Liver (tissue), 10 donors: ENCODE measurements at places on chromosomes 6 and 20. TPM values are rescaled to one million over a fixed set of nuclear protein-coding genes. Genes with fewer than 3 reads are reported as not detected.

DNA sequence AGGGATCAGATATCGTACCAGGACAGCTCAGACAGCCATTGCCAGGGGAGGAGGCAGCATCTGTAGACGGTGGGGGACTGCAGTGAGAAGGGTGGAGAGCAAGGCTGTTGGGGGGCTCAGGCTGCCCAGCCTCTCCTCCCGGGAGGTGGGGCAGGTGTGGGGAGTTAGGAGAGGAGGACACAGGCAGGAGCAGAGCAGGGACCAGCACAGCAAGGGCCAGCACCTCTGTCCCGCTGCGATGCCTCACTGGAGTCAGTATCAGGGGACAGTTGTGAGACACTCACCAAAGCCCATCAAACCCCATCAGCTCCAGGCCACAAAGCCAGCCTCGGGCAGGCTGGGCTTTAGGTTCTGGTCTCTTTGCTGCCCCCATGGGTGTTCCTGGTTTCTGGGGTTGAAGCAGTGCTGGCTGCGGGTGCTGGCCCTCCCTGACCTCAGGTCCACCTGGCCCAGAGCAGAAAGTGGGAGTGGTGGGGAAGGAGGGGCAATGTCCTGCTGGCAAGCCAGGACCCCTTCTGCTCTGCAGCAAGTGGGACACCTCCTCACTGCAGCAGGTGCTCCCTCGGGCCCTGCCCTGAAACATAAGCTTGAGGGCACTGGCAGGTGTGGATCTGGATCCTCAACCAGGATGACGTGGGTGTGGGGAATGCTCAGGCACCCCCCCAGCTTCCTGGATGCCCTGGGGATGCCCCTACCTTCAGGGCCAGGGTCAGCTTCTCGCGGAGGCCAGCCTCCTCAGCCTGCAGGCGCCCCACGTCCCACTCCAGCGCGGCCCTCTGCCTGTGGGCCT is 83.4 kb downstream of the GINS1 start:
- DNase-seq: no peak

GRCh38 chr6:68013780-68014515 is 621.1 kb upstream of the ADGRB3 start:
- no peak for DNase-seq

- DNase-seq: no peak
These were observed 527.7 kb downstream of the ADGRB3 start for GRCh38 chr6:69162811-69163210.

DNA sequence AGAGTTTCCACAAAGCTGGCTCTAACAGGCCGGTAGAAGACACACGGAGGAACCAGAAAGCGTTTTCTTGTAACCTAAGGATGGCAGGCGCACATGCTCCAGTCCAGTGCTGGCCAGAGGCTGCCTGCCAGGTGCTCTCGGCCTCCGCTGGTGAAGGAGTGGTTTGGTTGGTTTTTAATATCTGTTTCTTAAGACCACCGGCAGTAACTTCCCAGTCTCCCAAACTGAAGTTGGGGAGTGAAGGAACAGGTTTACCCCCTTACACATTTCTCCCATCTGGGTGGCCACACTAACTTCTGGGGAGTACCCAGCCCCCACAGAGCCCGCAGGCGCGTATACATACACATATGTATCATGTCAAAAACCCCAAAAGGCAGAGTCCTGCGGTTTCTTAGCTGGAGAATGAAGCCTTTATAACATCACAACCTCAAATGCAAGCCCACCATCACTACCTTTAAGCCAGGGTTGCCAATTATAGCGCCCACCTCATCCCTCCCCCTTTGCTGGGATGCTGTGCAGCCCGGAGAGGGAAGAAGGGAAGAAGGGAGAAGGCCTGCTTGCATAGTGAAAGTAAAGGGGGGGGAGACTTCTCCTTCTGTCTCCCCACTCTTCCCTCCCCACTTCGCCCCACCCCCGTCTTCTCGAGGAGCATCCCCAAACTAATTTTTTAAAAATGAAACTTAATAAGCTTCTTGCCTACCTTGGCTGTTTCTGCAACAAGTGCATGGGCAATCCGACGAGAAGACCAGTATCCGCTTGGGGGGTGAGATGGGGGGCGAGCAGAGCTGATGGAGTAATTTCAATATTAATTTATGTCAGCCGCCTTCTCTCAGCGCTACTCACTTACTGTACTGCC is 1.0 kb downstream of the TRERF1 start:
- DNase-seq: no peak

DNA sequence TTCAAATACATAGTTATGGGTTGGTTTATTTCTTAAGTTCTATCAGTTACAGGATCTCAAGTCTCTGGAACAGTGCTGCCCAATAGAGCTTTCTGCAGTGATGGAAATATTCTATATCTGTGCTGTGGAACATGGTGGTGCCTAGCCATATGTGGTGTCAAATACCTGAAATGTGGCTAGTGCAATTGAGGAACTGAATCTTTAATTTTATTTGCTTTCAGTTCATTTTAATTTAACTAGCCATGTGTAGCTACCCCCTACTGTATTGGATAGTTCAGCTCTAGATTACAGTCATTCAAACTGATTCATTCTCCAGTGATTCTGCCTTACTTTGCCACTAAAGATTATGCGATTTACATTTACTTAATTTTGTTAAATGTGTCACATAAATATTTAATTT is 503.2 kb downstream of the CDKAL1 start:
- no peak for DNase-seq

DNA sequence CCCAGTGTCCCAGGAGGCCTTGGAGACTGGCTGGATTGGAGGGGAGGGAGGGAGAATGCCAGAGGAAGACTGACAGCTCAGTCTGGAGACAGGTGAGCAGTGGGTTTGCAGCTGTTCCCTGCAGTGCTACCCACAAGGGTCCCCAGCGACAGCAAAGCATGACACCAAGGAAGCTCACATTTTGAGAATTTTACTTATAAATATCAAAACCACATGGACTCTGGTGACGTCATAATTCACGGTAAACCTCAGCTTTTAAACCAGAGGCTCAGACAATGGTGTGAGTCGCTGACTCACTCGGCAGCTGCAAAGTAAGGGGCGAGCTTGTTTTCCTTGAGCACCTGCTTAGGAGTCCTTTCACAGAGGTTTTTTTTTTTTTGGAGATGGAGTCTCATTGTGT is 65.2 kb downstream of the THBS2 start:
- DNase-seq: no peak

DNA sequence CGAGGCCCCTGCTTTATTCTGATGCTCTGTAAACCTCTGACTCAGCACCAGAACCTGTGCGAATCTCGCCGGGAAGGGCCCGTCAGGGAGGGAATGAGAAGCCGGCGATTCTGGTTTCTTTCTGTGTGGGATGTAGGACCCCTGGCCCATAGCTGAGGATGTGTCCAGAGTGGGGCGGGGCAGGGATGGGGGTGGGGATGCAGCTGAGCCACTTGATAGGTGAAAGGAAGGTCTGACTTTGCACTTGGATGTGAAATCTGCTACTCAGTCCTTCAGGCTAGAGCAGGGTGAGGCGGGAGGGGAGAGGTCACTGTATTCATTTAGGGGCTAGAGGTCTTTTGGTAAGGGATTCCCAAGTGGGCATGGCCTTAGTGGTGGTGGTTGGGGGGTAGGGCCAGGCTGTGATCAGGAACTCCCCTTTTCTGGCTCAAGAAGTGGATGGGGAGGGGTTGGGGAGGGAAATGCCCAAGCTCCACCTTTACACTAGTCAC is 2.3 kb downstream of the TOX2 start:
- no peak for DNase-seq

GRCh38 chr6:125679128-125679527 is 70.3 kb upstream of the HEY2 start:
- no peak for DNase-seq

GRCh38 chr6:137977206-137977605 is 110.1 kb downstream of the TNFAIP3 start:
- no peak for DNase-seq

GRCh38 chr6:65262241-65262640 is 444.8 kb downstream of the EYS start:
- DNase-seq: no peak

DNA sequence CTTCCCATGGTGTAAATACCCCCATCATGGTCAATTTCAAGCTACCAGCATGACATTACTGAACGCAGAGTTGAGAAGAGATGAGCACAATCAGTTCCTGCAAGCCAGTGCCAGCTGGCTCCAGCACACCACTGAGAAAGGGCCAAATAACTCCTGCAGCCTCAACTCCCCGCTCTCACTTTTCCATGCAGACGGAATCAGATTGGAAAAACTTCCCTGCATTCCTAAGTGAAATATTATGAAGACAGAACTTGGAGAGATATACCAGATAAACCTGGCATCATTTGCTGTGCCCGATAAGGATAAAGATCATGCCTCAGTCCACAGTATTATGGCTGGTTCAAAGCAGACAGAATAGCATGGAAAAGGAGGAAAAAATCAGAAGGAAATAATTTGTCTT is 56.7 kb downstream of the FILIP1 start:
- DNase-seq: no peak

GRCh38 chr6:26142026-26142425 is 54.8 kb downstream of the HFE start:
- DNase-seq: no peak

DNA sequence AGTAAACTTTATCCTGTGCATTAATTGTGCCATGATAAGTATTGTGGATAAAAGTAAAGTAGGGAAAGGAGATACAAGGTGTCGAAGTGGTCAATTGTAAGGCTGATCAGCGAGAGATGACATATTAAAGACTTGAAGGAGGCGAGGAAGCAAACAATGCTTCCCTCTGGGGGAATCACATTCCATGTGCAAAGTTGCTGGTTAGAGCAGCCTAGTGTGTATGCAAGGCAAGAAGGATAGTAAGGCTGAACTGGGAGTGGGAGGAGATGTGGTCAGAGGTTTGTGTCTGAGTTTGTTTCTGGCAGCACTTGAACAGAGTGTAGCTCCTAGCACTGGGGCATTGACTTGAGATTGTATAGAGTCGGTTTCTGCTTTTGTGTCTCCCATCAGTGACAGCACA is 122.9 kb downstream of the SLC35F1 start:
- DNase-seq: no peak

DNA sequence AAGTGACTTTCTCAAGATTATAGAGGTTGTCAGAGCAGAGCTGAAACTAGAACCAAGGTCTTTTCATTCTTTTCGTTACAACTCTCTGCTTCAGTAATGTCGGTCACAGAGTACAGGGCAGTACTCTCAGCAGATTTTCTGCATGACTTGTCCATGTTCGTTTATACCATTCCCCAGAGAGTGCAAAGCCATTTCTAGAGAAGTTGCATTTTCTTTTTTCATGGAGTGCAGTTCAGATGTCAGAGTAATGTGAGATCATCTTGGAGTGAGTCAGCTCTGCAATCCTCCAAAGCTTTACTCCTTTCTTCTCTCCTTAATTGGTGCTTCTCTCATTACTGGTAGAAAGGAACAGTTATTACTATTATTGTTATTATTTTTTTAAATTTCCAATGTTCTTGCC is 115.6 kb upstream of the B3GAT2 start:
- DNase-seq: no peak

- DNase-seq: no peak
These were observed 70.1 kb upstream of the E2F3 start for GRCh38 chr6:20331625-20332024.

- no peak for DNase-seq
These were observed 253.2 kb downstream of the PLCB1 start for GRCh38 chr20:8385247-8385646.

GRCh38 chr20:61556111-61556510 is 304.1 kb downstream of the CDH4 start:
- no peak for DNase-seq

DNA sequence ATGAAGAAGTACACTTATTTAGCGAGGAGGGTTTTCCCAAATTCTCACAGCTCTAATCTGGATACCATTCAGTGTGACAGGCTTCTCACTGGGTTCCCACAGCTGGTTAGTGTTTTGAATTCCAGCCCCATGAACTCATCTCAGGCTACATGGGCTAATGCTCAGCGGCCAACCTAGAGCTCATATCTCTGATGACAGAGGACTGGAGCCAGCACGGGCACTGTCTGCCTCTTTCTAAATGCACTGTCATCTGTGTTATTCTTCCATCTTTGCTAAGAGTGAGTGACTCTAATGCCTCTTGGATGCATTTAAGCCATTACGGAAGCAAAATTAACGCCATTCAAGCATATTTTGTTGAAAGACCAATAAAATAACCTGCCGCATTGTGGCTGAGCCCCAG is 308.9 kb upstream of the JAG1 start:
- no peak for DNase-seq

DNA sequence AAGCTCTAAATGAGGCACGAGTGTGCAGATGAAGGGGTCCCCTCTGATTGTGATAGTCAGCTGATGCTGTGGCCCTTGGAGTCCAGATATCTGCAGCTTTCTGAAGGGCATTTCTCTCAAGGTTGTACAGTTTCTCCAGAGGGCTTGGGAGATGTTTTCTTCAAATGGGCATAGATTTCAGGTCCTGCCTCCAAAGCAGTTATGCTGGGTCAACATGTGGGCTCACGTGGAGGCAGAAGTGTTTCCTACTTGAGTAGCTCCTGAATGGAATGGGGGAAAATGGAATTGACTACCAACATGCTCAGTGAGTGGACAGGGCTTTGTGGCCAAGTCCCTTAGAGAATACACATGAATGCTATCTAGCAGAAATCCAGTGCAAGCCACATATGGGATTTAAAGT is 360.7 kb downstream of the SAMD5 start:
- no peak for DNase-seq

- no peak for DNase-seq
These were observed 27.5 kb upstream of the NHSL1 start for GRCh38 chr6:138526822-138527235.

GRCh38 chr6:24603241-24603640 is 42.8 kb downstream of the KIAA0319 start:
- DNase-seq: no peak

- DNase-seq: no peak
These were observed 109.7 kb downstream of the CDK19 start for GRCh38 chr6:110705543-110705942.

GRCh38 chr20:5657190-5657875 is 92.9 kb upstream of the SHLD1 start:
- DNase-seq: no peak

GRCh38 chr6:85418059-85418458 is 31.8 kb upstream of the NT5E start:
- no peak for DNase-seq

- DNase-seq: no peak
These were observed 110.7 kb downstream of the ADTRP start for GRCh38 chr6:11667876-11668275.

DNA sequence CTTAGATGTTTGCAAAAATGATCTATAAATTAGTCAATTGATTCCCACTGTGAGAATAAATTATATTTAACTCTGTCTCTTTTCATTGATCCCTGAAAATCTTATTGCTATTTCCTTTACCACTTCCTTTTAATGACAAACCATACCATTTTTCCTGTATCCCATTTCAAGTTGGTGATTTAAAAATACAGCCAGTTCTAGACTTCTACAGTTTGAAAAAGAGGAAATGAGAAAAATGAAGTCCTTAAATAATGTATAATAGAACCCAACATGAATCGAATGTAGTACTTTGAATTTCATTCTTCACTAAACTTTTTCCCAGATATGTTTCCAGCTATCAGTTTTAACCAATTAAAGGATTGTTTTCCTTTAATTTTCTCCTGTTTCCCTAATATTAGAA is 29.5 kb upstream of the SDHAF4 start:
- DNase-seq: no peak

AKAP12 gene
- total RNA-seq: 8.0 TPM

HAO1 gene
- 17.8 TPM for total RNA-seq

CCR6 gene
- total RNA-seq: not detected

BTN1A1 gene
- total RNA-seq: not detected

RWDD2A gene
- total RNA-seq: 5.5 TPM

PDE7B gene
- total RNA-seq: 0.75 TPM

SLC16A10 gene
- 16.7 TPM for total RNA-seq

KHDC1 gene
- 0.42 TPM for total RNA-seq

ZNF311 gene
- total RNA-seq: 0.42 TPM
